NCI-H524 (cell line): ENCODE measurements at places on chromosomes 6 and 20.

GRCh38 chr6:116298973-116299372, 19.2 kb upstream of the TSPYL1 start:
- DNase-seq, result no peak

GRCh38 chr6:33609528-33609927, 11.6 kb upstream of the ITPR3 start:
- no peak for DNase-seq

GRCh38 chr20:13436530-13436929, 202.2 kb downstream of the TASP1 start:
- no peak for DNase-seq

- DNase-seq, result peak; percentile 71
Observed at GRCh38 chr20:48657426-48658197, 170.2 kb downstream of the PREX1 start.

DNA sequence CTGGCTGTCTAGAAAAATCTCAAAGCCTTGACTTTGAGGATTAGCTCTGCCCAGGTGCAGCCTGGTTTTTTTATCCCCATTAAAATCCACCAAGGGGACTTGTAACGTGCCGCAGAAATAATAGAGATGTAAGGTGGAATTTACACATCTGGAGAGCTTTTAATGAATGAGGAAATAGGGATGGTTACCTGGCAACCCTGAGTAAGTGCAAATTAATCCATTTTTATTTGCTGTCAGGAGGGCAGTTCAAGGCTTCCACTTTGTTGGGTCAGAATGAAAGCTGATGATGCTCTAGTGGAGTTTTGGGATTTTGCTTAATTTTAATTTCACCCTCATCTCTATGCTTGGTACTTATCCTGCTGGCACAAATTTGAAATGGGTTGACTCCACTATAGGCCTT, 163.4 kb upstream of the CEP162 start:
- DNase-seq, result peak; percentile 61

DNA sequence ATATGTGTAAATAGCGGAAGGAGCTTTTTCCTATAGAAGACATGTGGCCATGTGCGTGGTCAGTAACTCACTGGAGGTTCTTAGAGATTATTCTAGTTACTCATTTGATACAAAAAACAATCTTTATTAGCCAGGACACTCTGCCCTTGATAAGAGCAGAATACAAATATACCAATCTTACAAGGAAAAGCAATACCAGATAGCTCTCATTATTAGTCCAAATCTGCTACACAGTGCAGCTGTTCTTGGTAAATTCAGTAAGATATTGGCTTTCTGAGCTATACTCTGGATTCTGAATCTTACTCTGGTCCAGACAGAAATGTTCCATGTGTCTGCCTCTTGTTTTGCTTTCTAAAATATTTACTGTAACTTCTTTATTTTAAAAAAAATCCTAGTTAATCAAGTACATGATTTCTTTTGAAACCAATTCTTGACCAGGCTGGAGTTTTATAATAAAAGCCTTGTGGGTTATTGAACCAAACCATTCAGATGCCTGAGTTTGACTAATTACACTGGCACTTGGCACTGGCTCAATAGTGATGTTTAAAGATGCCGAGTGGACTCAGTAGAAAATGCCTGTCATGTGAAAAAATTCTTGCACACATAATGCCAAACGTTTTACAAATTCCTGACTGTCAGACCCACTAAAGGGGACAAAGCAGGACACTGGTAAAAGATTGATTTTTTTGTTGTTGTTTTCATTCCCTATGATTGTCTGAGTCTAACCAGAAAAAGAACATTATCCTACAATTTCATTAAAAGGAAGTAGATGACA, 242.8 kb upstream of the TCF21 start:
- DNase-seq, result no peak

DNA sequence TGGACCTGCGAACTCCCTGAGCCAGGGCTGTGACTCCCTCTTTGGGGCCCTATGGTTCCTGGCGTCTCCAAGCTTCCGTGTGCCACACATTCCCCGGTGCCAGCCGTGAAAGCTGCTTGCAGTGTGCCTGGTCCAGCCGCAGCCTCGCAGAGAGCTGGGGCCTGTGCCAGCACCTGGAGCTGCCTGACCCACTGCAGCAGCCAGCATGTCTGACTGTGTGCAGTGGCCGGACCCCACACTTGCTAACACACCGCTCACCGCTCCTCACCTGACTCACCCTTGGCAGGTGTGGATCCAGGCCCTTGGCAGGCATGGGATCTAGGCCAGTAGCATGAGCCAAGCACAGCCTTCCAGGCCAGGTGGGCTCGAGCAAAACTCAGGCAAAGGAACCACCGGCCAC, 227.5 kb downstream of the OTOR start:
- DNase-seq, result no peak
